ENCODE measurements at places on chromosomes 4 and X. TPM values are rescaled to one million over a fixed set of nuclear protein-coding genes. Genes with fewer than 3 reads are reported as not detected.

Gene XAGE1A
- not detected for total RNA-seq

Gene FGFBP2
- not detected for total RNA-seq

Gene GAGE2A
- not detected for total RNA-seq

Gene MAP7D2
- total RNA-seq: 0.14 TPM

Gene CDS1
- 0.07 TPM for total RNA-seq

Gene RAB41
- total RNA-seq: not detected

Gene SYTL5
- total RNA-seq: not detected

Gene RNF128
- not detected for total RNA-seq

Gene KLHL34
- total RNA-seq: not detected

Gene PABPC4L
- total RNA-seq: 0.65 TPM

Gene MAGEE2
- total RNA-seq: not detected

Gene LGI2
- total RNA-seq: under 0.01 TPM

Gene MAGEB17
- not detected for total RNA-seq
